Right ventricle myocardium inferior (tissue), 1 donor: ENCODE measurements at places on chromosomes 1 and 21.
A peak's percentile ranks its signal among the peaks of the same experiment; 100 is the strongest.

DNA sequence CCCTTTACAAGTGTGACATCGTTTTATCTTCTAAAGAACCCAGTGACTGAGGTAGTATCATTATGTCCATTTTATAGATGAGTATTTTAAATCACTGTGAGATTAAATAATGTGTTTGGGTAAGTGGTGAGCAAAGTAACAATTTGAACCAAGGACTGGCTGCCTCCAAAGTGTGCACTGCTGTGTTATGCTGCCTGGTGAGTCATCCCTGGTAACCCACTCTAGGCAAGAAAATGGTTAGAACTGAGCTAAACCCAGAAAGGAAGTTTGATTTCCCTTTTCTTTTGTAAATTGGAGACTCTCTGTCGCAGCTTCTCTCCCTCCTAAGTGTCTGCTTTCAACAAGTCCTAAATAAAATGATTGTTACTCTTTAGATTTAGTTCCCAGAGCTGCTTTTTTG, 342.8 kb upstream of the KAZN start:
- no peak for DNase-seq

DNA sequence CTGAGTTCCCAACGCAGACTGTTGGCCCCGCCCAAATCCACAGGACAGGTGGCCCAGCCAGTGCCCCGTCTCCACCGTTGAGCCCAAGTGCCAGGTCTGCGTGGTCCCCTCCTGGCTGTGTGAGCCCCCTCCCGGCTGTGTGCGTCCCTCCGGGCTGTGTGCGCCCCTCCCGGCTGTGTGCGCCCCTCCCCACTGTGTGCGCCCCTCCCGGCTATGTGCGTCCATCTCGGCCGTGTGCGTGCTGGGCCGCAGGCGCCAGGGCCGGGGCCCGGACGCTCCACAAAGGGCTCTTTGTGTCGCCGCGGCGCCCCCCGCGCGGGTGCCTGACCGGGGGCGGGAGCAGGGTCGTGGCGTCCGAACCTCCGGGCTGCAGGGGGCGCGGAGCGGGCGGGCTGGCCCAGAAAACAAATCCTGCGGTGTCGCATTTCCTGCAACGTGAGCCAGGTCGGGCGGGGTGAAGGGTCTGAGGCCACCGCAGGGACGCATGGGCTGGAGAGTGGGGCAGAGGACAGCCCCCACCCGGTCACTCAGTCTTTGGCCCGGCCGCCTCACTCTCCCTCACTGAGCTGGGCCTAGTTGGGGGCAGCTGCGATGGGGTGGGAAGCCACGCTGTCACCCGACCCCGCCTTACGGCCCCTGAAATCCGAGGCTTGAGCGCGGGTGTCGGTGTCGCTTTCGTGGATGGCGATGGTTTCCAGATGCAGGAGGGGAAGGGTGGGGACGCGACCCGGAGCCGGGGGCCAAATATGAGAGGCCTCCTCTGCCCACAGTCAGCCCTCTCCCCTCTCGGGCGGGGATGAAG, 18.8 kb downstream of the TNFRSF25 start:
- no peak for DNase-seq

DNA sequence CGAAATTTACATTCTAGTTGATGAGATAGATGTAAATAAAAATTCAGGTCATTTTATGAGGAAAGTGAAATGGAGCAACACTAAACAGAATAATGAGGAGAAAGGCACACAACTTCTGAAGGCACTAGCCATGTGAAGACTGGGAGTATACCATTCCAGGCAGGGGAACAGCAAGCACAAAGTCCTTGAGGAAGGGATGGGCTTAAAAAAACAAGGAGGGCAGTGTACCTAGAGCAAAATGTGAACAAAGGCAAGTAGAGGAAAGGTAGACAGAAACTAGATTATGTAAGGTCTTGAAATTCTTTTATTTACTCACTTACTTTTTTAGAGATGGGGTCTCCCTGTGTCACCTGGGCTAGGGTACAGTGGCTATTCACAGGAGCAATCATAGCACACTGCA, 54.1 kb upstream of the LRIG2 start:
- DNase-seq, result no peak

- no peak for DNase-seq
Observed at GRCh38 chr1:21622466-21623315, 46.5 kb downstream of the RAP1GAP start.

DNA sequence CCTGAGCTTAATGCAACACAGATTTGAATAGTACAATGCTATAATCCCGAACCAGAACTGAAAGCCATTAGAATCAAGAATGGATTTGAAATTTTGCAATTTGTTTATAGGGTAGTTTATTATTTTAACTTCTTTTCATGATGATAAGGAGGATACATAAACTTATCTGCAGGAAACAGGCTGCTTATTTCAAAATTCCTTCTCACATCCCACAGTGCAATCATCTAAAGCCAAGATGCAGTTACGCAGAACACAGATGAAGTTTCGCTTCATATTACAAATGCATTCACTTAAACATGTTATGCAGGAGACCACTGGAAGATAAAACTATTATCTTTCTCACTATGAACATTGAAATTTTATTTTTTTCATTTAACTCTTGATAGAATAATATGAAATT, 1019.6 kb downstream of the PLA2G4A start:
- no peak for DNase-seq

- DNase-seq, result no peak
Observed at GRCh38 chr1:34711485-34711884, 43.4 kb upstream of the GJB5 start.

GRCh38 chr1:82323144-82323841, 522.6 kb downstream of the ADGRL2 start:
- DNase-seq, result no peak

DNA sequence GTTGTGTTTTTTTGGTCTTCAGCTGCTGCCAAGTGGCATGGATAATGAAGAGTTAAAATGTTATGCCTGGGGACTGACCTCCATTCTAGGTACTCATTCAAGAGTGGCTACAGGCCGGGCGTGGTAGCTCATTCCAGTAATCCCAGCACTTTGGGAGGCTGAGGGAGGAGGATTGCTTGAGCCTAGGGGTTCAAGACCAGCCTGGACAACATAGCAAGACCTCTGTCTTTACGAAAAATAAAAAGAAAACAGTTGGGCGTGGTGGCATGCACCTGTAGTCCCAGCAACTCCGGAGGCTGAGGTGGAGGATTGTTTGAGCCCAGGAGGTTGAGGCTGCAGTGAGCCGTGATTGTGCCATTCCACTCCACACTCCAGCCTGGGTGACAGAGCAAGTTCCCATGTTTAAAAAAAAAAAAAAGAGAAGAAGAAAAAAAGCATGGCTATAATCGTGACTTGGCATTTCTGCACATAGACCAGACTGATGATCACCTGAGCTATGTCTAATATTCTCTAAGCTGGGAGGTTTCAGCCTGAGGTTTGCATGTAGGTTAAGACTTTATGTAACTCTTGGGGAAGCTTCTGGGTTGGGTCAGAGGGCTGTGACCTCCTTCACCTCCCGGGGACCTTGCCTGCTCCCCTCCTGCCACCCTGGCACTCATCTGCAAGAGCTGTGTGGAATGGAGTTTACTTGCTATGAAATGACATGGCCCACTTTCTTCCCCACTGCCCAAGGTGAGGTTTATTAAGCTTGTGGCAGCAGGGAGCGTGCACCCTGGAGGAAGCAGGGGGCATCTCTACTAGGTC, 51.3 kb downstream of the DHRS3 start:
- DNase-seq, result no peak

- DNase-seq, result no peak
Observed at GRCh38 chr1:80044662-80045061, 1038.1 kb upstream of the ADGRL4 start.

DNA sequence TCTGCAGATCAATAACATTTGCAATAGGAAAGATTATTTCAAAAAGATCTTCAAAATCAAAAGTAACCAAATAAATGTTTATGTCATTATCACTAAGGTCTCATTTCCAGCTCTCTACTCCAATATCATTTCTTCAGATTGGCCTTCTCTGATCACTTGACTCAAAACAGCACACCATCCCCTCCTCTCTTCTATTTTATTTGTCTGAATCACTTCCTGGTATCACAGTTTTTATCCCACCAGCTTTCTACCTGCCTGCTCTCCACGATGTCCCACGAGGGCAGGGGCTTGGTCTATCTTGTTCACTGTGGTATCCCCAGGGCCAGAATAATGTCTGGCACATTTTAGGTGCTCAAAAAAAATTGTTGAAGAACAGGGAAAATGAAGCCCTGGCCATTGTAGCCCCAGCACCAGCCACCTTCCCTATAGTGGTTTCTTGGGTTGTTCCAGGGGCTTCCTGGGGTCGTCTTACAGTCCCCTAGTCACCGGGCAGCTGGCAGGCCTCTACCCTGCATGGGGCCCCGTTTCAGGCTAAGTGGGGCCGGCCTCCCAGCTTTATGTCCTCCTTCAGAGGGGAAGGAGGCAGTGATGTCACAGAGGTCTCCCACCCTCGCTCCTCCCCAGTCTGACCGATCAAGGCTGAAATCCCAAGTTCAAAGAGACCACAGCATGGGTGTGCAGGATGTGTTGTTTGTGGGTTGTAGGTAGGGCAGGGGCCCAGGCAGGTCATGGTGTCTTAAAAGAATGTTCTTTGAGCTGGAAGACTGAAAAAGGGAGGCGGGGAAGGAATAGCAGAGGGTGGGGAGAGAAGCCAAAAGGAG, 3.5 kb upstream of the PADI1 start:
- no peak for DNase-seq

GRCh38 chr1:228802386-228803220, 67.3 kb downstream of the RHOU start:
- DNase-seq, result no peak

DNA sequence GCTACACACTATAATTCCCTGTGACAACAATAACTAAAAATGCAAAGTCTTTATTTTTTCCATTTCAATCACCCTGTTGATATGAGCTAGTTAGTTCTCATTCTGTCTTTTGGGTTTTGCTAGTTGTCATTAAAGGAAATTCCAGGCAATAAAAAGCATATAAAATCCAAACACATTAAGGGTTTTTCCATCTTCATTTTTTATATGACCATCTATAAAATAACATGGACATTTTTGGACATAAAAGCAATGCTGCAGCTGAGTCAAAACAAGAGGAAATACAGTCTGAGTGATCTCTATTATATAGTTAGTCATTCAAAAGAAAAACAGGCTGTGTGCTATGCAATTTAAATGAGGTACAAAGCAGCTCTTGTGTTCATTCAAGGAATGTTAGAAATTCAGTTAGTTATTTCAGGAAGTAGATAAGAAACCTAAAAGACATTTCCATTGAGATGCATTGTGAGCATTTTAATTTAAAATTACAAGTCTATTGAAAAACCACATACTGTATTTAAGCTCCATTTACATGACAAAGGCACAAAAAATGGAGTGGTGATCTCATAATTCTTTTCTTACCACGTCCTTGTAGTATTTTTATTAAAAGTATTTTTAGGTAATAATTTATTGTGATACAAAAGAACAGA, 67.3 kb upstream of the BCL10 start:
- no peak for DNase-seq

GRCh38 chr21:20730441-20730840, 267.8 kb upstream of the NCAM2 start:
- DNase-seq, result no peak

DNA sequence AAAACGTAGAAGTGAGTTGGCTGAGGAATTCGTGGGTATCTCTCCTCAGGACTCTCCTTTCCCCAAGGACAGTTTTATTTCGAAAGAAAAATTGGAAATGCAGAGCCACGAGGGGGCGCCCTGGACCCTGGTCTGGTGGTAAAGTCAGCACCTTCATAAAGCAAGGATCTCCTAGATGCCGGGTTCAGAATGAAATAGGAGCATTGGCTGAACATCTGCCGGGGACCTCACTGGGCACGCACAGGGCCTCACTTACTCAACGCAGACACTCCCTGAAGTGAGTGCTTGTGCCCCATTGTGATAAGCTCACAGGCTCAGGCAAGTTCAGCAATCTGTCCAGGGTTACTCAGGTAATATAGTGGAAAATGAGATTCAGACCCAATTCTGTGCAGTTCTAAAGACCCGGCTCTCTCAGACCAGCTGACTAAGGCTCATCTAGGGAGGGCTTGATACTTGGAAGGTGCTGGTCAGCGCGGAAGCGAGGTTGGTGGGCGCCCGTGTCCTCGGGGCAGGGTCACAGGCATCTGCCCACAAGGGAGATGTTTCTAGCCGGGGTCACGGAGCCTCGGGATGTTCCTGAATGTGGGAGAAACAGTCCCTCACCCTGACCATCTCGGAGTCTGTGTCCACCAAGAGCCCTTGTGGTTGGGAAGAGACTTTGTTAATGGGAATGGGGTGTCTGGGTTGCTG, 55.7 kb upstream of the ETV3 start:
- DNase-seq, result no peak

DNA sequence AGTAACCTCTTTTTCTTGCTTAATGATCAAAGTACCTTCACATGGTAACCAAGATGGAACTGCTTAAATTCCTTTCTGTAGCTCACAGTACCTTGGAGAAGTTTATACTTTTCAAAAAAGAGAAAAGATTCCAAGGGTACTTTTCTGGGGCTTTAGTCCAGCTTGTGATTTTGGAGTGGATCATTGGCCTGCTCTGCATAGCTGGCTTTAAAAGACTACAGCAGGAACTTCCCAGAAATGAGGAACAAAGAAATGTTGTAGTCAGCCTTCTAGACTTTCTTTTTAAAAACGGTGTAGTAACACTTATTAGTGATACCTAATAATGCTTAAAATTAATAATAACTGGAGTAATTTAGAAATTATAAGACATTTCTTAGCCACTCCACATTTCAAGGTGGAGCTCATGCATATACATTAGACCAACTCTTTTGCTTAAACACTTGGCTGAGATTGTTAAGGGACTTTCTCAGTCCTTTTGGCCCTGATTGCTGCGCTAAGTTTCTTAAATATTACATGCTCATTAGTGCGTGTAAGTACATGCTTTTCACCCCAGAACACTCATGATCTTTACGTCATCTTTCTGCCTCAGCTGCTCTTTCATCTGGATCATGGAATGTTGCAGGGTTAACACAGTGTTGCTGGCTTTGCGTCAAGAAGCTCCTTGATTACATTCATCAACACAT, 57.3 kb downstream of the SDCCAG8 start:
- no peak for DNase-seq

DNA sequence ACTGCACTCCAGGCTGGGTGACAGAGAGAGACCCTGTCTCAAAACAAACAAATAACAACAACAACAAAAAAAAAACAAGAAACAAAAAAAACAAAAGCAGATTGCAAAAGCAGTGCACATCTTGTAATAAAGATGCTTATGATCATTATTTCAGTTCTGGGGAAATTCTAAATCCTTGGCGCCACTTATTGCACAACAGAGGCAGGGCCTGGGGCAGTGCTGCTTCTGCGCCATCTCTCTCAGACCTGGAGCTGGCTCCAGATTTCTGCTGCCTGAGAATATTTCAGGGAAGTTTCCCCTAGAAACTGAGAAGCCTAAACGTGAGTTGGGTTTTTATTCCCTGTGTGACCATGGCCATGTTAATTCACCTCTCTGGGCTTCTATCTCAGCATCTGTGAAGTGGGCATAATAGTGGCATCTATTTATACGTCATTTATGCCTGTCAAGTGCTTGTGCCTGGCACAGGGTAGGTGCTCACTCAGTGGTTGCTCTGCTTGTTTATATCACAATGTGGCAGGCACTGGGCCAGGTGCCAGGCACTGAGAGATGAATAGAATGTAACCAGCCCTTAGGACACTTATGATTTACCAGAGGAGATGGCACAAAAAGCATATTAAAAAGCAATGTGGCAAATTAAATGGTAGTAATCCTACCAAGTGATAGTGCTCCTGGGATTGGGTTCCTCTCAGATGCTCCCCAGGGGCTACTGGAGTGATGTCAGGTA, 67.9 kb downstream of the MDM4 start:
- peak; percentile 90 for DNase-seq

GRCh38 chr1:150127464-150127863, 22.3 kb upstream of the PLEKHO1 start:
- DNase-seq, result no peak

GRCh38 chr1:206904423-206905142, 7.3 kb downstream of the IL24 start:
- no peak for DNase-seq

- no peak for DNase-seq
Observed at GRCh38 chr1:82446236-82446635, 645.5 kb downstream of the ADGRL2 start.

- DNase-seq, result no peak
Observed at GRCh38 chr1:43312212-43312623, 11.4 kb downstream of the TIE1 start.
